Activated T-cell treated with anti-CD3 and anti-CD28 coated beads, Interleukin-2, amount 50 U/mL, for 1 hour (primary cell): ENCODE measurements at places on chromosomes 1 and 21.

DNA sequence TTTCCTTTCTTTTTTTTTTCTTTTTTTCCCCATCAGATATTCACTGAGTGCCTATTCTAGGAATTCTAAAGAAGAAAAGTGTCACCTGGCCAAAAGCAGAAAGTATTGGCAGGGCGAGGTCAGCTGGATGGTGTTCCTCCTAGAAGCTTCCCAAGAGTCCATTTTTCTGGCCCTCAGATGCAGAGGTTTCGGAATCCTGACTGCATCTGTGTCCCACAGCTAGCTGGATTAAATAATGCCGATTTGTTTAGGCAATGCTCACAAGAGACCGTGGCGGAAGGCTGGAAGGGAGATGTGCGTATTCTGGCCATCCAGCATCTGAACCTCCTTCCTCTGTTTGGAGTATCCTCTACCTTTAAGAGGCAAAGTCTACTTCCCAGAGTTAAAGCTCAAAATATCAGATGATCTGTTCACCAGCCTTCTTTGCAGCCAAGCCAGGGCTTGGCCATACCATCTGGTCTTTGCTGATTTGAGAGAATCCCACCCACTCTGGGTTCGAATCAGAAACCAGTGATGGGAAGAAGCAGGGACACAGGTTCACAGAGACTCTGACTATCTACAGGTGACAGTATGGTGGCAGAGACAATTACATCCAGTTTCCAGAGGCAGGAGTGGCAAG, 5.4 kb upstream of the TENT5C start:
- no peak for DNase-seq

DNA sequence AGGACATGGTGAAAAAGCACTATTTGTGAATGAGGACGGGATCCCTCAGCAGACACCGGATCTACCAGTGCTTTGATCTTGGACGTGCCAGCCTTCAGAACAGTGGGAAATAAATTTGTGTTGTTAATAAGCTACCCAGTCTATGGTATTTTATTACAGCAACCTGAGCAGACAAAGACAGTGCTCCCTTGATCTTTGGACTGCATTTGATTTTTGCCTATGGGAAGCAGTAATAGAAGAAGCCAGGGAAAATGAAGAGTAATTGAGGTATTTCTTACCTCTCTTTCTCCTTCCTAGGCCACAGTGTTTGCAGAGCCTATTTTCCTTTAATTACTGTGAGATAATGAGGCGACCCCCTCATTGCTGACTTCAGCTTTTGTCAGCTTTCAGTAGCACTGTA, 87.9 kb downstream of the PDE4B start:
- DNase-seq = no peak

GRCh38 chr21:17658931-17659330, 46.2 kb upstream of the BTG3 start:
- DNase-seq = no peak

- no peak for DNase-seq
Observed at GRCh38 chr1:94246692-94247137, 9.3 kb upstream of the ARHGAP29 start.
